ENCODE measurements at places on chromosomes 12 and 14.

- no peak for DNase-seq
These were observed 86.9 kb downstream of the NTF3 start for GRCh38 chr12:5518584-5519365.

DNA sequence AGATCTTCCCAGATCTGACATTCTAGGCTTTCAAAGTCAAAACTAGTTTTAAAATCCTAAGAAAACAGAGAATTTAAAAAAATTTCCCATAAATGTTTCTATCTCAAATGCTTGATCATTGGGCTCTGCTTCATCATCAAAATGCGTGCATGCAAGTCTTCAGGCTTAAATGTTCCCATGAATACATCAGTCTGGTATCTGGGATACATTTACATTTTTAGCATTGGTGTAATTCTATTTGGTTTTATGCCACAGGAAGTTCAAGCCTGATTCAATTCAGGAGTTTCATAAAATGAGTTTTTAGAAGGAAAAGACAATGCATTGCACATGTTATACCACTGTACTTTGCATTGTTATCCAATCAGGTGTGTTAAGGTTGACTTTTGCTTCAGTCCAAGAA is 336.4 kb downstream of the PCNX1 start:
- no peak for DNase-seq

DNA sequence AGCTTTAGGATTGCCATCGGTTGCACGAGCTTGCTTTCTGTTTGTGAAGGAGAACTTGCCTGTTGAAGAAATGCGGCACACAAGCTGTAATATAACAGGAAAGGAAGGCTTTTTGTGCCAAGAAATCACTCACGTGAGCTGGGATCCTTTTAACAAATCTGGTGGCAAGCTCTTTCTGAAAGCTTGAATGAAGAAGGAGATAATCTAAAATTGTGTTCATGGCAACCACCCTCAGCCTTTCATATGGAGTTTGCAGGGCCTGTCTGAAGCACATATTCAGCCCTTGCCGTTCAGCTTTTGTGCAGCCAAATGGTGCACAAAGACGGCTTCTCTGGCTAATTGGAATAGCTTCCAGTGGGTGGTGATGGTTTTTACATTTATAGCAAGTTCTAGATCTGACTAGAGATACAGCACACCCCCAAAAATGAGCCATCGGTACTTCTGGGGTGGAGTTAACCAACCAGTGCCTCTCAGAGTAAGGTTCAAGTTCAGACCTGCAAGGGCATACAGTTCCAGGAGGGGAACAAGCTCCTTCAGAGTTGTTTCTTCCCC is 107.4 kb downstream of the AEBP2 start:
- peak; percentile 79 for DNase-seq

- no peak for DNase-seq
These were observed 2.4 kb downstream of the KIF5A start for GRCh38 chr12:57552306-57552651.

DNA sequence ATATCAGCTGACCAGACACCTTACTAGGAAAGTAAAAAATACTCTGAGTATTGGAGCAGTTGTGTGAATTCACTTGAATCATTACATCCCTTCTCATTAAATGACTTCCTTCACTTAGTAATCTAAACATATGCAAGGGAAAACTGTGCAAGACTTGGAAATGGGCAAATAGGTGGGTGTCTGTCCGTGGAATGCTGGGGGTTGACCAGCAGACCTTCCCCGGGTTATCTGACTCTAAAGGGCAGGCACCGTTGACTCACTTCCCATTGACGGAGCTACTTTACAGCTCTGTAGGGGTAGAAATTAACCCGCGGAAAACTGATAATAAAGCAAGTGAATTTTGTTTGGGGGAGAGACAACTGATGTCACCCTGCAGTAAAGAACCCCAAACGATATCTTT is 199.3 kb downstream of the TTC7B start:
- DNase-seq: no peak

DNA sequence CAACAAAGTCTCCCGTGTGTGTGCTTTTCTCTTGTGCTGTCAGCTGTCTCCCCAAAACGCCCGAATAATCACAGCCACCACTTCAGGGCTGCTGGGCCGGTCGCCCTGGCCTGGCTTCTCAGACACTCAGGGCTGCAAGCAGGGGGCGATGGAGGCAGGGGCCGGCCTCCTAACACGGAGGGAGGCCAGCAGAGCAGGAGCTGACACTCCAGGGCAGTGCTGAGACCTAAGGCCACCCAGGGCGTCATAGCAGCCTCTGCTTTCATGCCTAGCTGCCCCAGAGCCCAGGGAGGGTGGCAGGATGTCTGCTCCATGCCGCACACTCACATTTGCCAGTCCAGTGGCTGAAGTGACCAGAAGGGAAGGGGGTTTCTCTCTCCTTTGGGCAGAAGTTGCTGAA is 25.6 kb downstream of the STX2 start:
- no peak for DNase-seq

DNA sequence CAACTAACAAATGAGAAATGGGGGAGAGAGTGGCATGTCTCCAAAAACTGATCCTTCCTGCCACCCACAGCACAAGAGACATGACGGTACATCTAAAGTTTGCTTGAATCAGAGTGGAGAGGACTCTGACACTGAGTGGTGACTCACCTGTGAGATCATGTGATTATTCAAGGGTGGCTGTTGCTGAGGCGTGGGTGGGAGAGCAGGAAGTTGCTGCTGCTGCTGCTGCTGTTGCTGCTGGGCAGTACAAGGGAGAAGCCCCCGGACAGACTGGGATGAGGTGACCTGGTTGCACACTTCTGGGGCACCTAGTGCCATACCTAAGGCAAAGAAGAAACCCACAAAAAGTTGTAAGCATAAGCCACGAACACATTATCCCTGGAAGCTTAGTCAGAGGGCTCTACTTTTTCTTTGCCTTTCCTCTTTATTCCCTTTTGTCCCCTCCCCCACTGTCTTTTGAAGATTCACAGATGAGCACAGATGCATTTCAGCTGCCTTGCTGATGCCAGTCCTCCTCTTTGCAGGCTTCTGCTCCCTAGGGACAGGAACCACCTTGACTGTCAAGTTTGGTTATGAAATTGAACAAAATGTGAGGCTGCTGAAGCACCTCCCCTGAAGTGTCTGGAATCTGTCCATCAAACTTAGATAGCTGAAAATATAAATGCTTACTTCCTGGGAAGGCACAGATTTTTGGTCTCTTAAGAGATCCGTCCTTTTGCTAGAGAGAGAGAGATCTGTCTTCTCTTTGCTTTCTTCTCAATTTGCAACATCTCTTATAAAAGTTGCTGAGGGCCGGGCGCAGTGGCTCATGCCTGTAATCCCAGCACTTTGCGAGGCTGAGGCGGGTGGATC is 29.4 kb upstream of the STAC3 start:
- DNase-seq: peak; percentile 98

- DNase-seq: peak; percentile 85
These were observed 53.1 kb downstream of the ZFYVE26 start for GRCh38 chr14:67763158-67763822.

DNA sequence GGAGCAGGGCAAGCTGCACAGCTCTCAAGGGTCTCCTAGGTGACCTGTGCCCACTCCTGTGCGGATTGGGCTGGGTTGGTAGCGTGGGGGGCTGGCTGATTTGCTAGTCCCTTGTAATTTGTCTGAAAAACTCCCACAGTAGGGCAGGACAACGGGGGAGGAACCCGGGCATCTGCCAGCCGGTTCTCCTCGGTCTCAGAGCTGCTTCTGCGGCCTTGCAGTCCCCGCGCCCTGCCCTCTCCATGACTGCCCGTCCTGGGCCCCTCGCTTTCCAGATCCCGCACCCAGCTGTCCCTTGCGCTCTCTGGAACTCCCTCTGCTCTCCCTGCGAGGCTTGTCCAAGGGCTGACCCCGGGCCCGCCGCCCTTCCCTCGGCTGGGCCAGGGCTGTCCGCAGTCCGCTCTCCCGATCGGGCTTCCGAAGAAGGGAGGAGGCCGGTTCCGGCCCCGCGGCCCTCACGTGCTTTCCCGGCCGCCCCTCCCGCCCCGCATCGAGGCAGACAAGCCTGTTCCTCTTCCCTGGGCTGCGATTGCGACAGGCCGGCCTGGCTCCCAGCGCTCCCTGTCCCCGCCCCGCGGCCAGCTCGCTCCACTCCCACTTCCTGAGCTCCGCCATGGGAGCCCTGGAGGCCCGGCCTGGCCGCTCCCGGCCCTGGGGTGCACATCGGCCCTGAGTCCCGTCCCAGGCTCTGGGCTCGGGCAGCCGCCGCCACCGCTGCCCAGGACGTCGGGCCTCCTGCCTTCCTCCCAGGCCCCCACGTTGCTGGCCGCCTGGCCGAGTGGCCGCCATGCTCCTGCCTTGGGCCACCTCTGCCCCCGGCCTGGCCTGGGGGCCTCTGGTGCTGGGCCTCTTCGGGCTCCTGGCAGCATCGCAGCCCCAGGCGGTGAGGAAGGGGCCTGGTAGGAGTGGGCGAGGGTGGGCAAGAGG is at the start of gene LTBR:
Gene LTBR (plus strand): TSS at position 591 of the 927 bp plus-strand sequence. CDS start 197 bp downstream, at position 788.
- DNase-seq: peak; percentile 77

GRCh38 chr14:32697704-32698103 is 241.0 kb upstream of the NPAS3 start:
- peak; percentile 46 for DNase-seq

DNA sequence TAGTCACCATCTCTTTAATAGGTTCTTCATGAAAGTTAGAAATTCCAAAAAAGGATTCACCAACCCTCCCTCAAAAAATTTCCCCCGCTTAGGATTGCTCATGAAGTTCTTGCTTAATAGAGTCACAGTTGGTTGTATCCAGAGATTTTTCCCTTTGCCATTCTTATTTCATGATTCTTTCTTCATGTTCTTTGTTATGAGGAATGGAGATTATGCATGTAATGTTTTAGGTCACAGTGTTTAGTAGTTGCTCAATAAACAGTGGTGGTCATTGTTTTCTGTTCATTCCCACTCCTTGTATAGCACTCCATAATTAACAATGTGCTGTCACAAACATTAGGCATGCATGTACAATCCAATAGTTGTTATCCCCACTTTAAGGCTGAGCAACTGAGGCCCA is 51.2 kb upstream of the RTRAF start:
- no peak for DNase-seq

- no peak for DNase-seq
These were observed 3.8 kb upstream of the TBX3 start for GRCh38 chr12:114687802-114688201.

- peak; percentile 89 for DNase-seq
These were observed 214.9 kb downstream of the KTN1 start for GRCh38 chr14:55794655-55795595.

DNA sequence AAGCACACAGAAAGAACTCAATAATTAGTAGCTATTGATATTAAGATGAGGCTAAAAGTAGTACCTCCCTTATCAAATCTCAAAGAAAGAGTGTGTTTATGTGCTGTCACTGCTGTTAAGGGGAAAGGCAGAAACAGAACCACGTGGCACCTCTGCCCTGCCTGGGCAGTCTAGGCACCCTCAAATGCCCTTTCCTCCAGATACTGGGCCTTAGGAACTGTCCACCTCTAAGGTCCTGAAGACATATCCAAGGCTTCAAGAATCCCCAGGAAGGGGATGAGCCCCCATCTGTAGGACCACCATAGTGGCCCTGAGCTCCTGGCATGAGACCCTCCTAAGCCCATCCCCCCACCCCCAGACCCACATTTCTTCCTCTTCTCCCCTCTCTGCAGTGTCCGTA is 29.1 kb downstream of the NGB start:
- DNase-seq: no peak

DNA sequence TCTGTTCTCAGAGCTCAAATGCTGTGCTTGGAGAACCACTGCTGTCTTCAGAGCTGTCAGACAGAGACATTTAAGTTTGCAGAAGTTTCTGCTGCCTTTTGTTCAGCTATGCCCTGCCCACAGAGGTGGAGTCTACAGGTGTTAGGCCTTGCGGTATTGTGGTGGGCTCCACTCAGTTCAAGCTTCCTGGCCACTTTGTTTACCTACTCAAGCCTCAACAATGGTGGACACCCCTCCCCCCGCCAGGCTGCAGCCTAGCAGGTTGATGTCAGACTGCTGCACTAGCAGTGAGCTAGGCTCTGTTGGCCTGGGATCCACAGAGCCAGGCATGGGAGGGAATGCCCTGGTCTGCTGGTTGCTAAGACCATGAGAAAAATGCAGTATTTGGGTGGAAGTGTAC is 323.8 kb downstream of the BCAT1 start:
- no peak for DNase-seq

GRCh38 chr14:51604073-51604472 is 47.6 kb upstream of the FRMD6 start:
- DNase-seq: no peak

DNA sequence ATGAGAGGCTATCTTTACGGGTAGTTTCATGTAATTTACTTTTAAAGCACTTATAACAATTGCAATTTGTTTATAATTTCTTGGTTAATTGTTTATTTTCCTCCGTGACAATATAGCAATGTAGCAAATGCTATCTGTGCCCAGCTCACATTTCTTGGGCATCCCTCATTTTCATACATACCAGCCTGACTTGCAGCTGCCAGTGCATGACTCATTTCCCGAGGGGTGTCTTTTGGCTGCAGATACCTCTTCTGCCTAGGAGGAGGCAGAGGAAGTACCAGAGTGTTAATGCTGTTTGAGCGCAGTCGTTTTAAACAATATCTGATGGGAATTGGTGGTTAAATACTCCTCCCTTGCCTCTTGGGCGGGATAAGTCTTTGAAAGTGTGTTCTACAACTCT is 104.2 kb upstream of the ABCD2 start:
- peak; percentile 61 for DNase-seq

- DNase-seq: no peak
These were observed 39.5 kb downstream of the SCARB1 start for GRCh38 chr12:124824195-124824594.

DNA sequence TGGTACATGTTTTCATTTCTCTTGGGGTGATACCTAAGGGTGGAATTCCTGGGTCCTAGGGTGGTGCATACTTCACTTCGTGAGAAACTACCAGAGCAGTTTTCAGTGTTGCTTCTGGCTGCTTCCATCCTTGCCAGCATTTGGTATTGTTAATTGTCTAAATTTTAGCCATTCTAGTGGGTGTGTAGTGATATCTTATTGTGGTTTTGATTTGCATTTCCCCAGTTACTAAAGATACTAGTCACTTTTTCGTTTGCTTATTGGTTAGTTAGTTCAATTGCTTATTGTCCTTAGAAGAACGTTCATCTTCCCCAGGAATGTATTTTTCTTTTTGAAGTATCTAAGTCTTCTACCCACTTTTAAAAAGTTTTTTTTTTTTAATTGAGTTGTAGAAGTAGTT is 80.2 kb downstream of the ERC1 start:
- DNase-seq: no peak
